Fibroblast of the conjunctiva (primary cell): ENCODE measurements at places on chromosomes 1 and 21.

DNA sequence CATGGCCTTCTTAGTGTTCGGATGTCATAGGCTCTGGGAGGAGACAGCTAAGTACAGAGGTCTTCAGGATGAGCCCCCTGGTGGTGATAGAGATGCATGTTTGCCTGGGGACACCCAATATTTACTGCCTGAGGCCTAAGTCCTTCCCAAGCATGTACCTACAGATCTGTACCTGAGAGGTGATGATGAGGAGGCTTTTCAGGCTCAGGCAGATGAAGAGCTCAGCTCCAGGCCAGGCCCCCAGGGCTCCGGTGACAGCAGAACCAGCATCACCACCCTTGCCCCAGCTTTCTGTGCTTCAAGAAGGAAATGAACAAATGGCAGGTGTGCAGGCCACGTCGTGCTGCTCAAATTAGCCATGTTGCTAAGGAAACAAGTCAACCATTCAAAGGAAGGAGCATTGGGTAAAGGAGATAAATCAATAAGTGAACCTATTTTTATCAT lies 21.1 kb downstream of the CACNA1E start:
- no peak for DNase-seq

- DNase-seq: no peak
Measured at GRCh38 chr1:9910076-9910422, at the start of gene CTNNBIP1. Gene CTNNBIP1 (minus strand): TSS chr1:9910269. CDS start chr1:9872064, 38,205 bp downstream.

- no peak for DNase-seq
Measured at GRCh38 chr1:93569489-93569888, 112.1 kb downstream of the BCAR3 start.

GRCh38 chr1:58047265-58047858 lies 499.2 kb downstream of the OMA1 start:
- DNase-seq: no peak

GRCh38 chr1:41656068-41656467 lies 171.6 kb upstream of the EDN2 start:
- DNase-seq: no peak

- DNase-seq: no peak
Measured at GRCh38 chr1:30677471-30677870, 45.9 kb downstream of the MATN1 start.

DNA sequence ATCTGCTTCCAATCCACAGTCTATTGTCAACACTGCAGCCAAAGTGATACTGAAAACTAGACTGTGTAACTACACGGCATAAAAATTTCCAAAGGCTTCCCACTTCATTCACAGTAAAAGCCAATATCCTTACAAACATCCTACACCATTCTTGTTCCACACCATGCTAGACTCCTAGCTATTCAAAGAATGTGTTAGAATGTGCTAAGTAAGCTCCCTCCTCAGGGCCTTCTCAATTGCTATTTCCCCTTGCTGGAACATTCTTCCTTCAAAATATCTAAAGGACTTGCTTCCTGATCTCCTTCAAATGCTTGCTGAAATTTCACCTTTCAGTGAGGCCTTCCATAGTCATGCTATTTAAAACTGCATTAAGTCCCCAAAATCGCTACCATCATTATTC lies 228.1 kb downstream of the AKT3 start:
- no peak for DNase-seq

DNA sequence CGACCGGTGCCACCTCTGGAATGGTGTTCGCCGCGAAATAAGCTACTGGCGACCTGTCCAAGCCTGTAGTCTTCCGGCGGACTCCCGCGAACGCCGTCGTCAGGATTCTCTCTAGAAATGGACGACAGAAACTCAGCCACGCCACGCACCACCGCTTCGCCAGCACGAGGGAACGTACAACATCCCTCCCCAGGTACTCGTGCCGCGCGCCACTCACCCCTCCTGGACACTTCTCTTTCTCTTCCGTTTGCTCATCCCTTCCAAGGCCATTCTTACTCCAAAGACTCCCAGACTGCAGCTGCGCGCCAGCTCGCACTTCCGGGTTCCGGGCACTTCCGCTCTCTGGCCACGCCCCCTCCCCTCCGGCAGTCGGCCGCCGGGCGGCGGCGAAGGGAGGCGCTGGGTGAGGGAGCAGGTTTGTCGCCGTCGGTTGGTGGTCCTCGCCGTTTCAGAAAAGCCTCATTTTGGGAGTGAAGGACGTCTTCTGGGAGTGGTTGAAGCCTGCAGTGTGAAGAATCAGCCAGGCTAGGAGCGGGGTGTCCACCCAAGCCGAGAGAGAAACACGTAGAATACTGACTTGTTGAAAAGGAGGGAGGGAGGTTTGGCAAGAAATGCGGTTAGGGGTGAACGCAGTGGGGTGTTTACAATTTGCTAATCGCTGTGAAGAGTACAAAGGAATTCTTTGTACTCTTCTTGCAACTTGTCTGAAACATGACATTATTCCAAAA lies at the start of gene RBM34:
RBM34 (minus strand) TSS at position 294 of the 728 bp plus-strand sequence; CDS start at position 270, 24 bp downstream.
- DNase-seq: peak; percentile 82

GRCh38 chr1:195197116-195197515 lies 1411.1 kb downstream of the KCNT2 start:
- no peak for DNase-seq

GRCh38 chr1:7095343-7095964 lies 310.2 kb downstream of the CAMTA1 start:
- DNase-seq: no peak

DNA sequence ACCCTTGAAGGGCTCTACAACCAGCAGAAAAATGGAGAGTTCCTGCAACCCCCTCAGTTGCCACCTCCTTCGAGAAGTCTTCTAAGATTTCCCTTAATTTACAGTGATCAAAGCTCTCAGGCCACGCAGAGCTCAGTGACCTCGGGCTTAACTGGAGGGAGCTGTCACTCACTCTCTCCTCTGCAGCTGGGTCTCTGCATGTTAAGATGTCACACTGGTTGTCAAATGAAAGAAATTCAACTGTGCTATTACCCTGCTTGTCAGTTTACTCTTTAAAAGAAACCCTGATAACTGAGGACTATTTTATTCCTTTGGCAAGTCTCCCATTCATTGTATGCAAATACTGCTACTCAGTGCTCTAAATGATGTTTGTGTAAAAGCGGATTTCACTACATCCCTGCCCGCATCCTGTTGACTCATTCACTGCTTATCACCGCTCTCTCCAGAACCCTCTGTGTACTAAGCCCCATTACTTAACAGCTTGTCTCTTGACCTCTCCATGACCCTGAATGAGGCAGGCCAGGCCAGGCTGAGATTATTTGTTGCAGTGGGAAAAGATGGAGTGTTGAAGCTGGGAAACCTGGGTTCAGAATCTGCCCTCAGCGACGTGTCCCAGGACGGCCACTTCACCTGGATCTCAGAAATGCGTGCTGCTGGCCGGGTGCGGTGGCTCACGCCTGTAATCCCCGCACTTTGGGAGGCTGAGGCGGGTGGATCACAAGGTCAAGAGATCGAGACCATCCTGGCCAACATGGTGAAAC lies 13.7 kb downstream of the DHRS3 start:
- DNase-seq: peak; percentile 79

GRCh38 chr1:155093911-155094621 lies 15.4 kb downstream of the EFNA3 start:
- DNase-seq: peak; percentile 27

GRCh38 chr1:31609514-31610118 lies 7.9 kb upstream of the HCRTR1 start:
- no peak for DNase-seq
